Activated naive CD4-positive, alpha-beta T cell (primary cell): ENCODE measurements at places on chromosomes 3 and 15.

GRCh38 chr3:102106416-102107097 is 257.2 kb downstream of the NFKBIZ start:
- no peak for DNase-seq

DNA sequence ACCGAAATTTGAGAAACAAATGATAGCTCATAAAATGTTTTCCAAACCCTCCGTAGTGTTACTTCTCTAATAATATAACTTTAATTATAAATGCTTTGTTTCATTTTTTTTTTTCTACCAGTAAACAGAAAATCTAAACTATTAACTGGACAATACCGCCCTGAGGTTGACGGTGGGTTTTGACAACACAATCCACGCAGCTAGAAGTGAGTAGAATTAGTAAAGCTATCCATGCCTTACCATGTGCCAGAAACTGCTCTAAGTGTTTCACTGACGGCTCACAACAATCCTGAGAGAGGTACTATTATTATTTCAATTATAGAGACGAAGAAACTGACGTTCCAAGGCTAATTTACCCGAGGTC is 410 bp downstream of the NDUFAF1 start:
- DNase-seq, result no peak

DNA sequence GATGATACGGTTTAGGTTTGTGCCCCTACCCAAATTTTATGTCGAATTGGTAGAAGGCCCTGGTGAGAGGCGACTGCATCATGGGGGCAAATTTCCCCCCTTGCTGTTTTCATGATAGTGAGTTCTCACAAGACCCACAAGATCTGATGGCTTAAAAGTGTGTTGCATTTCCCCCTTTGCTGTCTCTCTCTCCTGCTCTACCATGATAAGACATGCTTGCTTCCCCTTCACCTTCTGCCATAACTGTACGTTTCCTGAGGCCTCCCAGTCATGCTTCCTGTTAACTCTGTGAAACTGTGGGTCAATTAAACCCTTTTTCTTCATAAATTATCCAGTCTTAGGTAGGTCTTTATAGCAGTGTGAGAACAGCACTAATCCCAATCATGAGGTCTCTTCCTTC is 381.2 kb downstream of the RSL24D1 start:
- no peak for DNase-seq

GRCh38 chr3:109643590-109643989 is 306.2 kb upstream of the DPPA4 start:
- no peak for DNase-seq

DNA sequence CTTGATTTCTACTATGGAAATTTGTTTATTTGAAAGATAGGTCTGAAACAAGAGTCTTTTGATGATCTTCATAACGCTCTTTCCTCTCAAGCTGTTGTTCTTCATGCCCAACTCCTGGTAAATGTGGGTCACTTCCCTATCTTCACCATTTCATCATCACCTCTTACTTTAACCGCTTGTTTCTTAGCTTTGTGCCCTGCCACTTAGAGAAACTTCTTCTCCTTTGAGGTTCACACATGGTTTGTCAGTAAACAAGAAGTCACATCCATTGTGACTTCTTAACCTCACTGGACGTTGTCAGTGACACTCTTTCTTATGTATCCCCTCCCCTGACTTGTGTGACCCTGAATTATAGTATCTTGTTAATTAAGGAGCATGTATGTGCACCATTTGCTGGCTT is 16.9 kb upstream of the P2RY13 start:
- DNase-seq, result no peak

DNA sequence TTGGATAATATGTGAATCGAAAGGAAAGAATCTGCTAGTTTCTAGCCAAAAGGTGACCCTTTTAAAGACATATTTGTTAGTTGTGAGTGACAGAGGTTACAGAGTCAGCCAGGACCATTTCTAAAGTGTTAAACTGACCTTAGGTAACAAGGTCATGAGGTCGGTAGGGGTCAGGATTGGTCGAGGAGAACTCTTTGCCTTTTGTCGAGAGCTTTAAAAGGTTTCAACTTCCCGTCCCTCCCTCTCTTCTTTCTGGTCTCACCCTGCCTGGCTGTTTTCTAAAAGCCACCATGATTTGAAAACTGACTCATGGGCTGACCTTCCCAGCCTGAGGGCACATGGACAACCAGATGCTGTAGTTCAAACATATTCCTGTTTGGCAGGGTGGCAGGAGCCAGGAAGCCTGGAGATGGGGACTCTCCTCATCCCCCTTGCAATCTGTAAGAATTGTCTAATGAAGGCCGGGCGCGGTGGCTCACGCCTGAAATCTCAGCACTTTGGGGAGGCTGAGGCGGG is 25.8 kb upstream of the PRTG start:
- no peak for DNase-seq

GRCh38 chr3:41848753-41849574 is 112.9 kb downstream of the ULK4 start:
- no peak for DNase-seq

GRCh38 chr3:40753291-40753770 is 228.6 kb downstream of the ZNF621 start:
- DNase-seq, result no peak

- no peak for DNase-seq
Measured at GRCh38 chr3:141259821-141260629, 28.4 kb downstream of the PXYLP1 start.

DNA sequence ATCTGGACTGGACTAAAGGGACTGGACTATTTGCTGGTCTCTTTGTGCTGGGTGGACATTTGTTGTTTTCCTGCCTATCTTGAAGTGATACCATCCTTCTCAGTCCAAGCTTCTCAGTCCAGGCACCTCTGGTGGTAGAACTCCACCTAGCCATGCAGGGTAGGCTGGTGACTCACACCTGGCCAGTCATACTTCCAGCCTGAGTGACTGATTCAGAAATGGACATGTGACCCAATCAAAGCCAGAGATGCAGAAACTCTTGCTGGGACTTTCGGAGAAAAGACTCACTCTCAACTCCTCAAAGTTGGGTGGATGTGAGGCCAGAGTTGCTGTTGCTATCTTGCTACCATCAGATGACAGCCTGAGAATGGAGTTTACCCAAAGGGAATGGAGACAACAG is 5.6 kb upstream of the ASB14 start:
- DNase-seq, result no peak

- no peak for DNase-seq
Measured at GRCh38 chr3:72474775-72475174, 373.5 kb downstream of the SHQ1 start.

DNA sequence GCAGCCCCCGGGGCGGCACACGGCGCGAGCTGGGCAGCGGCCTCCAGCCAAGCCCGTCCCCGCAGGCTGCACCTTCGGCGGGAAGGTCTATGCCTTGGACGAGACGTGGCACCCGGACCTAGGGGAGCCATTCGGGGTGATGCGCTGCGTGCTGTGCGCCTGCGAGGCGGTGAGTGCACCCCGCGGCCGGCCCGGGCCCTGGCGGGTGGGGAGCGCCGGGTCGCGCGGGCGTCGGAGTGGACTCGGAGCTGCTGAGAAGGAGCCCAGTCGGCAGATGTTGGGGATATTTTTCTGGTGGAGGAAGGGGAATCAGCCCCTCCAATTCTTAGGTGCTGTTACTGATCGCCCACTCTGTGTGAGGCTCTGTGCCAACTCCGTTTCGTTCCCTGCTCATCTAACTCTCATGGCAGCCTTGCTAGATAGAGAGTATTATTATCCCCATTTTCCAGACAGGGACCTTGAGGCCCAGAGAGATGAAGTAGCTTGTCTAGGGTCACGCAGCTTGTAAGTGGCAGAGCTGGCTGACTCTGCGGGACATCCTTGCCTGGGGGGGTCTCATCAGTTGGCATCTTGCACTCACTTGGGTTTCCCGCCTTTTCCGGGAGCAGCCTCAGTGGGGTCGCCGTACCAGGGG is 890 bp downstream of the CHRD start:
- no peak for DNase-seq

DNA sequence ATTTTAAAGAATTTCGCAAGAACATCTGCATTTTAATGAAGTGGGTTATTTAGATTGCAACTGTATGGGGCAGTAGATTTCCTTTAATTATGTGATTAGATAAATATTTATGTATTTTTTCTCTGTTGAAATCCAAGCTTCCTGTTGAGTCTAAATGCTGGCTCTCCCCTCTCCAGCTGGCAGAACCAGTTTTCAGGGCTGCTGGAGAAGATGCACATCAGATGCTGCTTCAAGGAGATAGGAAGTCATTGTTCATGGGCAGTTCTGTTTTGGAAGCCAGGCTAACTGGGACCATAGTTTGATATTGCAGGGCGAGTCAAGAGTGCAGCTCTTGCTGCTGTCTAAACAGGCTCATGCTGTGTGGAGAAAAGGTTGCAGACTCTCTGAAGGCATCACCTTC is 97.4 kb downstream of the SLC9A9 start:
- no peak for DNase-seq

GRCh38 chr3:84980011-84980410 is 21.2 kb downstream of the CADM2 start:
- no peak for DNase-seq
